ENCODE measurements at places on chromosomes 3 and 15.

DNA sequence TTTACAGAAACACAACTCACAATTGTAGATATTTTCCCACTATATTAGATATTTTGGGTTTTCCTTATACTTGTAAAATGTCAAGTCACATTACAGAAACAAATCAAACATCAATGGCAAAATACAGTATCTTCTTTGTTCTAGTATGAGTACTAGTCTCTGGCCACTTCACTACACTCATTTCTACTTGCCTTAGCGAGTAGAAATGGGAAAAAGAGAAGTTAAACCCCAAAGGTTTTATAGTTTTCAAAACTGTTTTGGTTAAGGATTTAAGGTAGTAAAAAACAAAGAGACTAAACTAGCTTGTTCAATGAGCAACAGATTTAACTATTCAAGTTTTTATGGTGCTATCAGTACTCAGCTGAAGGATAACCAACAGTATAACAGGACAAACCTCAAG lies 81.7 kb downstream of the BTD start:
- DNase-seq = no peak

- DNase-seq = no peak
Measured at GRCh38 chr3:85007195-85008094, 48.7 kb downstream of the CADM2 start.

GRCh38 chr15:36988947-36989346 lies 111.4 kb downstream of the MEIS2 start:
- DNase-seq = no peak

DNA sequence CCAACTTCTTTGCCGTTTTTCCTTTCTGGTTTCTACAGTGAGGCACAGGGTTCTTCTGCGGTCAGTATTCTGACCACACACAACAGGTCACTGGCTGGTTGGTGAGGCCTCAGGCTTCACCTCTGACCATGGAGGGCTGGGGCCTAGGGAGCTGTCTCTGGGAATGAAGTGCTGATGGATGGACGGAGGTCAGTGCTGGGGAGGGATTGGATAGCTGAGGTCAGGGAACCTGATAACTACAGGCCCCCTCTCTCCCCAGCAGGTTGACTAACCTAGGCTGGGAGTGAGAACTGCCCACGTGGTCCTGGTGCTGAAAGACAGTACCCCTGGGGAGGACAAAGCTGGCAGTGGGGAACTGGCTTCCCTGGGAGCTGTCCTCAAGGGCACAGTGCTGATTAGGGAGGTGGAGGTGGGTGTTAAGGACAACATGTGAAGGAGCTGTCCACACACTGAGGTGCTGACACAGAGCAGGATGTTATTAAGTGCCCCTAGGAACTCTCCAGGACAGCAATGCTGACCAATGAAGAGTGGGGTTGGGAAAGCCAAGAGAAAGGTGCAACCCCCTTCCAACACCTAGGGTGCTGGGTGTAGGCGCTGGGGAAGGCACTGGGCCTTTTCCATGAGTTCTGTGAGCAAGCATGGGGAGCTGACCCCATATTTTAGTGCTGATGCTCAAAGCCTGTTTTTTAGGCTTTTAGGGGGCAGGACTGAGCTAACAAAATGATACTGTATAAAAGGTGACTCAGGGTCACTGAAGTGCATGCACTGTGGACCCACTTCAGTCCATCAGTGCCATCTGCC lies 45.2 kb downstream of the ATP2B2 start:
- DNase-seq = peak; percentile 34

DNA sequence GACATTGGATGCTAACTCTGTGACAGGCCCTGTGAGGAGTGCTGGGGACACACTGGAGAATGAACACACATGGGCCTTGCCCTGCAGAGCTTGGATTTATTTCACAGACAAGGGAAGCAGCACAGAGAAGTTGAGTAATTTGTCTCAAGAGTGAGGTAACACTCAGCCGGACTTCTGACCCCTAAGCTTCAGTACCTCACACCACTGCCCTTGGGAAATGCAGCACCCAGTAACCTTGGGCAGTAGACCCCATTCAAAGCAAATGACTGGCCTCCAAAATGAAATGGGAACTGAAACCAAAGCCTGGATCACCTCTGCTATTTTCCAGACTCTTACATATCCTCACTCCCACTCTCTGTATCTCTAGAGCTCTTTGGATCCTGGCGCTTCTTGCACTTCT lies 37.3 kb downstream of the RFT1 start:
- DNase-seq = no peak

- DNase-seq = no peak
Measured at GRCh38 chr15:45719490-45719889, 84.7 kb downstream of the SQOR start.

GRCh38 chr3:156680243-156680914 lies 6.0 kb downstream of the TIPARP start:
- no peak for DNase-seq

GRCh38 chr3:72031581-72031980 lies 246.6 kb upstream of the PROK2 start:
- no peak for DNase-seq

All from stimulated activated CD8-positive, alpha-beta memory T cell treated with anti-CD3 and anti-CD28 coated beads, Interleukin-2, amount 100 ng/mL, for 48 hours (primary cell).